AG08395 (cell line): ENCODE measurements at places on chromosomes 4 and X.

DNA sequence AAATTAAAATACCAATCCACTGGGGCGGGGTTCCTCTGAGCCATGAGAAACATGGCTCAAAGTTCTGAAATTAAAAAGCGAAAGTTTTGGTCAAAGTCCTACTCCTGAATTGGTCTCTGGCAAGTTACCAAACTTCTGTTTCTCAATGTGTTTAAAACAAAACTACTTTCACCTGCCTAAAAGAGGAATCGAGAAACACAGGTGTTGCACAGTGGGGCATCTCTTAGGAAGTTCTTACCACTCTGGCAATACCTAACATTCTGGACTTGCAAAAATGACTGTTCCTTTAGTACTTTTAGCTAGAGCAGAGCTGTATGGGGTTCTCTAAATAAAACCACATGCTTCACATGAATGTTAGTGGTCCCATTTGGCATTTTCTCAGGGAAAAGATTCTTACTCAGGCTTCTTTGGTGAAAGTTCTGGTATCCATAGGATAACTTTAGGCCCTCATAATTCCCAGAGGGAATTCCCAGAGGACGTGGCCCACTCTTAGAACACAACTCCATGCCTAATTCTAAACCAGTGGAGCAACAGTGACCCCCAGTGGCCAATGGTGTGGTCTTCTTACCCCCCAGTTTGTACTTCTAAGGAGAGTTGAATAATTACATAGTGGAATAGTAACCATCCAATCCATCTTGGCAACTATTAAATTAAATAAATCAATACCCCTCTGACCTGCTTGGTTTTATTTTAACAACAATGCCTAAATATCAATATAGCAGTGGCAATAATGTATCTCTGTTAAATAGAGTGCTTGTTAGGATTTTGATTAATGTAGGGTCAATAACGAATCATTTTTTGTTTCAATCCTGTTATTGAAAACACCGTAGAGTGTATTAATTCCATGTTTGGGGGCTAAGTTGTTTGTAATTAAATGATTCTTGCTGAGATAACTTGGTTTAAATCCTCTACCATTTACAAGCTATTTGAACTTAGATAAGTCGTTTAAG is 21.9 kb downstream of the BMP3 start:
- peak; percentile 47 for DNase-seq

DNA sequence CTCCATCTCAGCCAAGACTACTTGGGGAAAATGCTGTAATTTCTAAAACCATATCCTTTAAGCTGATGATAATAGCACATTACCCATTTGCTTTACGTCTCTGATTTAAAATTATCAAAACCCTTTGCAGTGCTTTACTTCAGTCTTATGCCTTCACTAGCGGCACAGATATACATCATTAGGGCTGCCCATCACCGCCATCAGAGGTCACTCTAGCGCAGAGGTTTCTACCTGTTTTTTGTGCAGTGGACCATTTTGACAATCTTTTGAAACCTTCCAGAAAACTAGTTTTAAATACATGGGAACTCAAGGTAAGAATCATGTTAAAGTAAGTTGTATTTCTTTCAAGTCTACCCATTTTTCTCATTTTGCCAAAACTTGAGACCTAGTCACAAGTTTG is 592.5 kb downstream of the PPARGC1A start:
- DNase-seq, result no peak

DNA sequence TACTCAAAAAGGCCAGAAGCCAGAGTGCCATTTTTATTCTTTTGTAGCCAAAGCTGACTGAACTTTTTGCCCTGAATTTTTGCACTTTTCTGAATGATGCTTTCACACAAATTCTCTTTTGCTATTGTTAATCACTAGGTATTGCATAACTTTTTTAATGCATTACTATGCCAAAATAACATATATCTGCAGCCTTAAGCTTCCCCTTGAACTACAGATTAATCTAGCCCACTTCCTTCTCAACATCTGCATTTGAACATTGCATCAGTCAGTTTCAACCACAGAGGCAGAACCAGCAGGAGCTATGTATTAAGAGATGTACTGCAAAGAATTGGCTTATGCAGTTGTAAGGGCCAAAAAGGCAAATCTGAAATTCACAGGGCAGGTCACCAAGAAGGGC is 197.6 kb upstream of the GYPA start:
- no peak for DNase-seq

GRCh38 chrX:136899221-136899620 is 18.7 kb upstream of the RBMX start:
- DNase-seq, result no peak

- peak; percentile 29 for DNase-seq
These were observed 7.1 kb downstream of the TASL start for GRCh38 chrX:30570505-30570904.

GRCh38 chr4:86092684-86093083 is 267.2 kb downstream of the MAPK10 start:
- peak; percentile 58 for DNase-seq

GRCh38 chrX:69564665-69565064 is 51.2 kb upstream of the EDA start:
- no peak for DNase-seq
